Effector CD8-positive, alpha-beta T cell (primary cell): ENCODE measurements at places on chromosomes 7 and 10.

DNA sequence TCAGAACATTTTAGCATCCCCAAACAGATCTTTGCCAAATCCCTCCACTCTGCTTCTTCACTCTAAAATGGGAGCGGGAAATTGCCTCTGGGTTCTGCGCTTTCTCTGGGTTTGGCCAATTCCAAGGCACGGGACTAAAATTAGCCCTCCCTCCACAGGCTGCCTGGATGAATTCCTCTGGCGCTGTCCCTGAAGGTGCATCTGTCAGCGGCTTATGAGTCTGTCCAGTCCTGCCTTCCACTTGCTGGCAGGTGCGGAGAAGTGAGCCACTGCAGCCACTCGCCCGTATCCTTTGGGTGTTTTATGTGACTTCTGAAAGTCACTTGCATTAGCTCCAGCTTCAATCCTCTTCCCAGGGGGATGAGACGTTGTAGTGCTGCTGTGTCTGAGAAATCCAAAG lies 121.6 kb downstream of the SH2D4B start:
- no peak for DNase-seq

- DNase-seq: no peak
Measured at GRCh38 chr10:69684020-69684980, 54.3 kb downstream of the FAM241B start.

DNA sequence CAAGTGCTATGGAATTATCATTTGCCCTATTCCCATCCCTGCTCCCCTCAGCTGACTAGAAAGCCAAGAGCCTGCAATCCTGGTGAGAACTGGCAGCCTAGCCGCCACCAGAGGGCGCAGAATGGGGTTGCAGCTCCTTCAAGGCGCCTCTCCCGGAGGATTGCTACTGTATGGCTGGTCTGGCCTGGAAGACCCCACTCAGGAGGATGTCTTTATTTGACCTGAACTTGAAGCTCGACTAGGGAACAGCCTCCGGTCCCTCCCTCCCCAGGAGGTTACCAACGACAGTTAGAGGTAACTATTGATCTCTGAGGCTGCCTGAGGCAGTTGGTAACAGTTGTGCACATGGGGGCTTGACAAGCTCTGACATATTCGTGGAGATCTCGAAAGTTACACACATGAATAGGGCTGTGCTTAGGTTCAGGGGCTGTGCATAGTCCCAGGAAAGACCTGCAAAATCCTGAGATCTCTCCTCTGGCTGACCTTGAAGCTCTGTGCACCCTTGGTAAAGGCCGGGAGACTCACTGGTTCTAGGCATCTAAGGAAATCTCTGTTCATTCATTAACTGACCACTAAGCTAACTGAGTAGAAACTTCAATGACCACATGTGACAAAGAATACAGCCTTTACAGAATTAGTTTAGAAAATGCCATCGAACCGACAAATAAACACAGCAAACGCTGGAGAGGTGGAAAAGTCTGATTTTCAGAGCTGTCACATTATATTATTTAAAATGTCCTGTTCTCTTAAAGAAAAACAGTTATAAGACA lies 65.7 kb downstream of the TSPAN12 start:
- peak; percentile 29 for DNase-seq

GRCh38 chr10:131178521-131179331 lies 132.8 kb downstream of the TCERG1L start:
- no peak for DNase-seq

- DNase-seq: no peak
Measured at GRCh38 chr7:101216860-101217387, 457 bp downstream of the PLOD3 start.

DNA sequence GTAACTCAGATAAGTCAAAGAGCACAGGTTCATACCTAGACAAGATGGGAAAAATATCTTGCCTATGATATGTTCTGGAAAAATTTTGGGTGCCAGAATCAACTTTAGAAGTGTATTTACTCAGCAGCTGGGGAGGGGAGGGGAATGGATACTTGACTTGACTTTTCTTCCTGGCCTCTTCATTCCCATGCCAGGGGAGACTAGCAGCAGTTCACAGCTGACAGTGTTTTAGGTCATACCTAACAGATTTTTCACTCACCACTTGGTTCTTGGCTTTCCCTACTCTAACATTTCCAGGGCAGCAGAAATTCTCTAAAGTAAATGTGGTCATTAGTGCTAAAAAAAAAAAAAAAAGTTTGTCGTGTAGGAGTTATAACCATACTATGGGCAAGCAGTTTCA lies 46.3 kb downstream of the TAS2R16 start:
- no peak for DNase-seq
